ENCODE measurements at places on chromosomes 5 and 9. TPM values are rescaled to one million over a fixed set of nuclear protein-coding genes. Genes with fewer than 3 reads are reported as not detected.

CTXN3 gene
- polyA plus RNA-seq, result not detected

PRRC1 gene
- 77.5 TPM for polyA plus RNA-seq

MARCOL gene
- not detected for polyA plus RNA-seq

LCN12 gene
- 43.0 TPM for polyA plus RNA-seq

GRCh38 chr5:174675916-174676315 lies 48.5 kb upstream of the MSX2 start:
- DNase-seq, result no peak

- no peak for DNase-seq
These were observed 25.1 kb upstream of the UGCG start for GRCh38 chr9:111871499-111871855.

DNA sequence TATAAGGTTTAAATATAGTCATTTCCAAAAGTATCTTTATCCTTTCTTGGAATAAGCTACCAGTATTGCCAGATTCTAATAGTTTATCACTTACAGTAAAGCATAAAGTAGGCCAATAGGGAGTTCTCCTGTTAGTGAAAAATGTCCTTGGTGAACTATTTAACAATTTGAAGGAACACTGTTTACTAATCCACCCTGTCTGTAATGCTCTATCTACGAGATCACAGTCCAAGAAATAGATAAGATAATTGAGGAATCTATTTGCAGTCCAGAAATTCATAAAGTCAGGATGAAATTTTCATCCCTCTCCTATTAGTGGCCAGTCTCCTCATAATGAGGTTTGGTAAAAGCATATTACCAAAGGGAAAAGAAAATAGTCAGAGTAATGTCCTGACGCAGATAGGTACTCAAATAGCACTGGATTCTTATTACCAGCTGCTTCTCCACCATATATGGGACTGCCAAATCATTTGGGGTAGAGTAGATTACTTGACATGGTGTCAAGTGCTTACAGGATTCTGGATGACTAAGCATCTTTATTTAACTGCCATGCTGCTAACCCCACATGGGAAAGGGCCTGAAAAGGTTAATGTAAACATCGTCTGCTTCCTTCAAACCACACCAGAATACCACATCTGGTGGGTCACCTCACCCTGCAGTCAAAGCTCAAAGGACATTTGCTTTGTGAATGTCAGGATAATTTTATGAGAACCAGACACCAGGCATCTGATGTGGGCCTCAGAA lies 808.1 kb downstream of the EFNA5 start:
- DNase-seq, result no peak

GRCh38 chr9:16258708-16259107 lies 611.8 kb downstream of the BNC2 start:
- no peak for DNase-seq

GRCh38 chr9:16664211-16664610 lies 206.3 kb downstream of the BNC2 start:
- DNase-seq, result no peak

- DNase-seq, result no peak
These were observed 29.6 kb downstream of the IRF1 start for GRCh38 chr5:132460846-132461568.

DNA sequence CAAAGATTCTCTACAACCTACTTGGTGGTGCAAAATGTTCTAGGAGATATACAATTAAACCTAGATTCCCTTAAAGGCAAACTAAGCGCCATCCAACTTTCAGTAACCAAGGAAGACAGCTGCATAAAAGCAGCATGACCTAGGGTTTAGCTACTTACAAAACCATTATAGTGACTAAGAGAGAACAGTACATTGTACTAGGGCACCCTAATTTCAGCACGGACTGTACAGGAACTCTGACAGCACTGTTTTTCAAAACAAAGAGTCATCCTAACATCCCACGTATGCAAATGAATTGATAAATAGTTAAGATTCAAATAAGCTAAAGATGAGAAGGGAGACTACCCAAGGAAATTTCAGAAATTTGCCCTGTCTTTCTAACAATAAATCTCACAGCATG lies 30.0 kb downstream of the STRBP start:
- no peak for DNase-seq

DNA sequence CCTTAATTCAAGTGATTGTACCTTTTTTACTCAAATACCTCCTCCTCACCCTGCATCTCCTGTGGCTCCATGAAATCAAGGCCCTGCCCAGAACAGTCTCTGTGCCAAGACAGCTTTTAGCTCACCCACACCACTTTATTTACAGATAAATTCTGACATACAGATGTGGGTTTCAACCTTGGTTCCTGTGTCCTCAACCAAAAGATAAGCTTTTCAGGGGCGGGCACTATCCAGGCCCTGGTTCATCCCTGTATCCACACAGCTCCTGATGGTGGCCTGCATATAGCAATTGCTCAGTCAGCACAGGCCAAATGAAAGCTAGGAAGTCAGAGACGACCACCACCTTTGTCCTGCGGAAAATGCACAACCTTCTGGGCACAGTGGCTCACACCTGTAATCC lies 8.3 kb downstream of the SHB start:
- no peak for DNase-seq

DNA sequence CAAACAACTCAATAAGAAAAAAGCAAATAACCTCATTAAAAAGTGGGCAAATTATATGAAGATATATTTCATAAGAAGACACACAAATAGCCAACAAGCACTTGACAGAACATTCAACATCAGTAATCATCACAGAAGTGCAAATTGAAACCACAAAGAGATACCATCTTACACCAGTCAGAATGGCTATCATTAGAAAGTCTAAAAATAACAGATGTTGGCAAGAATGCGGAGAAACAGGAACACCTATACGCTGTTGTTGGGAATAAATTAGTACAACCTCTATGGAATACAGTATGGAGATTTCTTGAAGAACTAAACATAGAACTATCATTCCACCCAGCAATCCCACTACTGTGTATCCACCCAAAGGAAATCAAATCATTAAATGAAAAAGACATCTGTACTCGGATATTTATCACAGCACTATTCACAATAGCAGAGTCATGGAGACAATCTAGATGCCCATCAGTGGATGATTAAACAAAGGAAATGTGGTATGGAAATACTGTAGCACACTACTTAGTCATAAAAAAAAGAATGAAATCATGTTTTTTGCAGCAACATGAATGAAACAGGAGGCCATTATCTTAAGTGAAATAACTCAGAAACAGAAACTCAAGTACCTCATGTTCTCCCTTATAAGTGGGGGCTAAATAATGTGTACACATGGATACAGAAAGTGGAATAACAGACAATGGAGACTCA lies 106.8 kb upstream of the FST start:
- no peak for DNase-seq

DNA sequence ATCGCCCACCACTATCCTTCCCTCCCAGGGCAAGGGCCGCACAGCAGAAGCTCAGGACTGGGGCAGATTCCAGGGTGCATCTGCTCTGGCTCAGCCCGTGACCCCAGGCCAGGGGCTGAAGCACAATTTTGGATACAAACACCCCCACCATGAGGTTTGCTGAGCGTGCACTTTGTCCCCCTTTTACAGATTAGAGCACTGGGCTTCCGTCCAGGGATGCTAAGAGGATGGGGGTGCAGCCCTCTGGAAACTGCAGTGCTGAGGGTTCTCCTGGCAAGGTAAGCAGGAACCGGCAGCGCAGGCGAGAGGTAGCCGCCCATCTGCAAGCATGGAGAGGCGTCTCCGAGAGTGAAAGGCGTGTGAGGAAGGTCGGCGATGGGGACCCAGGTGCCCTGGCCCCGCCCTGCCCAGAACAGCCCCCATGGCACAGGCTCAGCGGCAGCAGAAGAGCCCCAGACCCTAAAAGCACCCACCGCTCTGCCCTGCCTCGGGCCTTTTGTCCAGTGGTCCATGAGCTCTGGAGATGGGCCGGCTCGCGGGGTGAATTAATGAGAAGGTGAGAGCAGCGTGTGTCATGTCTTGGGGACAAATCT lies 54.5 kb upstream of the OLFM1 start:
- DNase-seq, result no peak

DNA sequence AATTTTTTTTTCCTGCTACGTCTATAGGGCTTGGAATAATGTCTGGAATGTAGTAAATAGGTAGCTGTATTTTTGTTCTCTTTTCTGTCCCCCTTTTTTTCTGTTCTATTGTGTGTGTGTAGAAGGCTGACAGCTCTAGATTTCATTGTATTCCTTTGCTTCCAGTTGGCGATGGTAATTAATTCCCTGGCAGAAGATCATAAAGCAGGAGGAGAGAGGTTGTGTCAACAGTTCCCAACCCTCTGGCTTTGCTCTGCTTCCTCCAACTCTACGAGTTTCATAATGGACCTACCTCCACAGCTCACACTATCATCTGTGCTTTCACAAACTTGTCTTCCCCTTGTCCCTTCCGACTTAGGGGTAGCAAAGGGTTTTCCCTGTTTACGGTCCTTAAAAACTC lies 117.9 kb upstream of the CDH18 start:
- no peak for DNase-seq

GRCh38 chr9:121059998-121060636 lies 10.0 kb upstream of the C5 start:
- no peak for DNase-seq

DNA sequence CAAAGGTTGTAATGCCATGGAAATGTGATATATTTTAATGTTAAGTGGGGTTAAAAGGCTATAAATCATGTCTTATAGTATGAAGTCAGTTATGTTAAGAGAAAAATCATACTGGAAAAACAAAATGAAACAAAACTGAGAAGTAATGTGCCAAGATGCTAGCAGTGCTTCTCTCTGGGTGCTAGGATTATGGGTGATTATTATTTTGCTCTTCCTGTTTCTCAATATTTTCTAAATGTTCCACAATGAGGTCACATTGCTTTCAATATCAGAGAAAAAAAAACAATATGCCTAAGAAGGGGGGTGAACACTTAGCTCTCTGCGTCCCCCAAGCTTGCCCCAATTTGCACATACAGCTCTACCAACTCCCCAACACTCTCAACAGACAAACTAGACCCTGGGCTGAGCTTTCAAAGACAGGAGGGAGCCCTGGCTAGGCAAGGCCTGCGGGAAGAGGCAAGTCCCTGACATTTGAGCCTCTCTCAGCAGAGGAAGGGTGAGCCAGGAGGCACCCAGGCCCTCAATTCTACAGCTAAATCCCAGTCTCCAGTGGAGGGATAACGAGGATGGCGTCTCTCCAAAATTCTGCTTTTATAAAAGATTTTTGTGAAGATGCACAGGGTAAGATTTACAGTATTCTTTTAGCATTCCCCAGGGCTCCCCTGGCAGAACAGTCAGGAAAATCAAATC lies 24.4 kb downstream of the WHRN start:
- DNase-seq, result no peak

Measured in left renal cortex interstitium (tissue), 4 donors.